Activated effector memory CD4-positive, alpha-beta T cell treated with anti-CD3 and anti-CD28 coated beads, Interleukin-2, amount 50 U/mL, for 16 hours (primary cell): ENCODE measurements at places on chromosomes 5 and 9.

GRCh38 chr5:176818391-176819098 lies 8.2 kb downstream of the UNC5A start:
- no peak for DNase-seq

DNA sequence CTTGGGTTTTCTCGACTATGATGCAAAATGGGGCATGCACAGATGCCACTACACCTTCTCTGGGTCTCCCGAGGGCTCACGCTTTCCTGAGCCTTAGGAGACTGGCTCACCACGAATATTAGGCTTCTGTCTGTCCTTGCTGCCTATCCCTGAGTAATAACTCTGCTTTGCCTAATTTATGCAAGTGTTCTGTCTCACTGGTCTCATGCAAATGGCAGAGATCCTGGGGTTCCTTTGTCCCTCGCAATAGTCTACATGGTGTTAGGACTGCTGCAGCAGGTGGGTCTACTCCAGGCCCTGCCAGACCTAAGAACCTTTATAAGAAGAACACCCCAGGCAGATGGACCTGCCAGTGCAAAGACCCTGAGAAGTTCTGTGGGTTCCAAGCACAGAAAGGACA lies 72.3 kb upstream of the HRH2 start:
- no peak for DNase-seq

DNA sequence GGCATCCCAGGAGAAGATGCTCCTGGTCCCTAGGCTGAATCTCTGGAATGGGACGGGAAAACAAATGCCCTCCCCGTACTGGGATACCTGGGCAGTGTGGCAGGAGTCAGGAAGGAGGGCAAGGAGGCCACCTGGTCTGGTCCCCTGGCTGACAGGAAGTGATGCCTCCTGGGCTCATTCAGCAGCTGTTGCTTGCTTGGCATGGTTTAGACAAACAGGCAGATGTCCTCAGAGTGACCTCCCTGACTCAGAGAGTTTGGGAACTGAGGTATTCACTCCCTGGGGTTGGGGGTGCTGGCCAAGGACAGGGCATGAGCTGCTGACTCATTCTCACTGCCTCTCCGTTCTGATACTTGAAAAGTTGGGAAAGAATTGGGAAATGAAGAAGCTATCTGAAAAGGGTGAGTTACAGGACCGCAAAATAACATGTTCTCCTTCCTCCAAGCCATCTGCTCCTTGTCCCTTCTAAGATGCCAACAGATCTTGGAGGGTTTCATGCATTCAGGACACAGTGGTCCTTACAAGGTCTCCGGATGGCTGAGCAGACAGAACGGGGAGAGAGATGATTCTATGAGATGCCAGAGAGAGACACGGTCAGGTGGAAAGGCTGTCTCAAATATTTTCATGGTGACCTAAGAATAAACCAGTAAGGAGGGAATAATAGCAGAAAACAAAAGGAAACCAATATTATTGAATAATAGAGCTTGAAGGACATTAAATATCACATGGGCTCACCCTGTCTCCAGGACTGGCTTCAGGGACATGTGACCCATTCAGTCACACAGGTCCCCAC lies 534.5 kb downstream of the BNC2 start:
- DNase-seq = no peak

DNA sequence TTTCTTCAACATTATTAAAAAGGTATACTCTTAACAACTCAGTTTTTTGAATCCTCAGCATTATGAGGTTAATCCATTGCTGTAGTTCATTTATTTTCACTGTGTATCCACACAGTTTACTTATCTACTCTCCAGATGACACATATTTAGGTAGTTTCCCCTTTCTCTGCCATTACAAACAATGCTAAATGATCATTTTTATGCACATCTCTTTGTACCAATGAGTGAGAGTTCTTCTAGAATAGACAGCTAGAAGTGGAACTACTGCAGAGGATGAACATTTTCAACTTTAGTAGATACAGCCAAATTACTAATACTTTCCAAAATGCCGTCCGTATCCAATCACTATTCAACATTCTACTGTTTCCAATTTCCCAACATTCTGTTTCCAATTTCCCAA lies 11.5 kb downstream of the AFF4 start:
- DNase-seq = no peak

- DNase-seq = no peak
These were observed 1072.3 kb upstream of the DMAC1 start for GRCh38 chr9:8871796-8872445.

- no peak for DNase-seq
These were observed 258.6 kb downstream of the TLE1 start for GRCh38 chr9:81430727-81431126.

DNA sequence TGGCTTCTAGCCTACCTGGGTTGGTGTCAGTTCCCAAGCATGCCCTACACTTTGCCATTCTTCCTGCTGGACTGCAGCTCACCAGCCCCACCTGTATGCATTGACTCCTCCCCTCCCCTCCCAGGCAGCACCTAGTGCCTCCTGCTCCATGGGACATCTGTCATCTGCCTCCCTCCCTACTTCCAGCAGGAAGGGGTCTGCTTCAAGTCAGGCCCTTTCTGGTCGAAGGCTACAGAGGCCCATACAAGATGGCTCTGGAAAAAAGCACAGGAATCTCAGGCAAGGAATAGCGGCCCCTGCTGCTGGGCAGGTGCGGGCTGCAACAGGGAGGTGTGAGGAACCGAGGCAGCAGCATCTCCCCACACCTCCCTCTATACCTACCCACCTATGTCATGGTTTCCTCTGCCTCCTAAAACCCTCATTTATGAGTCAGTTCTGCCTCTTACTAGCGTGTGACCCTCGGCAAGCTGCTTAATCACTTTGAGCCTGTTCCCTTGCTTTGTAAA lies 19.7 kb downstream of the WWC1 start:
- DNase-seq = no peak

- no peak for DNase-seq
These were observed 8.9 kb upstream of the AKNA start for GRCh38 chr9:114396558-114397218.
